Posterior cingulate gyrus (tissue), 11 donors: ENCODE measurements at places on chromosomes 16 and 17.

- no peak for DNase-seq
Measured at GRCh38 chr17:76834870-76835269, 33.3 kb upstream of the MGAT5B start.

DNA sequence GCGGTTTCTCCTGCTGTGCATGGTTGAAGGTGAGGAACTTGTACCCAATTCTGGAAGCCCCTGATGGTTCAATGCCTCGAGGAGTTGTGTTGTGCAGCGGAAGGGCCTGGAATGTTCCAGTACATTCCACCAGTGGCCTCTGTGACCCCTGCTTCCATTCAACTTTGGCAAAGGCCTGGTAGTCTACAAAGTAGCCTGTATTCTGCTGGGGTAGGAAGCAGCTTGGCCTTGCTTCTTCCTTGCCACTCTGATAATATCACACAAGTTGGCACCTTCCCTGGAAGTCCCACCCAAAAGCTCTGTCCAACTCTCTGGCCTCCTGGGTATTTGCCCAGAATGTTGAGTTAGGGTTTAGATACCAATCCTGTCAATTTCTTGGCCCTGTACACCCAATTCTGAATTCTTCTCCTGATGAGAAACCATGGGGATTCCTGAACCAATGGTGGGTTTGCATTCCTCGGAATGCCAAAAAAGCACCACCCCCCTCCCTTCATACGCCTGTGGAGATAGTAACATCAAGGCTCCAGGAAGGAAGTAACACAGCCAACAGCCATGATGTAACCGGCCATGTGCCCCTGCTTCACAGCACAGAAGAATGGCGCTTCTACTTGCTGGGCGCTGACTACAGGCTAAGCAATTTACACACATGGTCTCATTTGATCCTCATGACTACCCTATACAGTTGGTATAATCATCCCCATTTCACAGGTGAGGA lies 11.8 kb upstream of the FAM117A start:
- no peak for DNase-seq

DNA sequence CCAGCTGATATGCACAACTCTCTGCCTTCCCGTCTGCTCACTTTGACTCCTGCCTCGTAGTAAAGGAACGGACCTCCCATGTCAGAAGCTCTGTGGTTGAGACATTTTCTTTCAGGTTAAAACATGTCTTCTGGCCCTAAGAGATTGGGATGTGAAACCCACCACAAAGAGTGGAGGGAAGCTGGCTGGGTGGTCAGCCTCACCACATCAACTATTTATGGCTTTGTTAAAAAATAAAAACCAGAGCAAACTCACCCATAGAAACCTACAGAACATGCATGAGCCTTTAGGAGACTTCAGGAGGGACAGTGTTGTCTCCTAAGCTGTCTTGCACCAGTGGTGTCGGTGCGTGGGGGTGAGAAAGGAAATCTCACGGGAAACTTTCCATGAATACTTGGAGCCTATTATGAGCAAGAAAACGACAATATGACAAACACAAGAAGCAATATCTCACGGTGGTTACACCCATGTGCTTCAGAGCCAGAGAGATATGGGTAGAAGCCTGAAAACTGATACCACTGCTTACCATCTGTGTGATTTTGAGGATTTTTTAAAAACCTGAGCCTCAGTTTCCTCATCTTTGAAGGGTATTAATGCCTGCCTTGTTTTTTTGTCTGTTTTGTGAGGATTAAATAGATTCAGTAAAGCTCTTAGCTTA lies 61.7 kb upstream of the XYLT1 start:
- DNase-seq = no peak

DNA sequence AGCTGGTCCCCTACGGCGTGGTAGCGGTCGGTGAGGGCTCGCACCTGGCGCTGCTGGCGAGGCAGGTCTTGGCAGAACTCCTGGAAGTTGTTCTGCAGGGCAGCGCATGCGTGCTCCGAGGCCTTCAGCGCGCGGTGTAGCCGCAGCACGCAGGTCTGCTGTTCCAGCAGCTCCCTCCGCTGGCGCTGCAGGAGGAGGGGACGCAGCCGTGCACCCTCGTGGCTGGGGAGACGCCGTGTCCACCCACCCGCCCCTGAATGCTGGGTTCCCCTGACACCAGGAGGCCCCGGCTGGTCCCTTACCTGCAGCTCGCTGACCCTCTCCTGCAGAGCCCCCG lies 12.2 kb downstream of the EVPL start:
- DNase-seq = peak; percentile 84

- DNase-seq = no peak
Measured at GRCh38 chr16:31265329-31266245, 5.8 kb downstream of the ITGAM start.
